ENCODE measurements at places on chromosomes 1 and 21. TPM values are rescaled to one million over a fixed set of nuclear protein-coding genes. Genes with fewer than 3 reads are reported as not detected.

DNA sequence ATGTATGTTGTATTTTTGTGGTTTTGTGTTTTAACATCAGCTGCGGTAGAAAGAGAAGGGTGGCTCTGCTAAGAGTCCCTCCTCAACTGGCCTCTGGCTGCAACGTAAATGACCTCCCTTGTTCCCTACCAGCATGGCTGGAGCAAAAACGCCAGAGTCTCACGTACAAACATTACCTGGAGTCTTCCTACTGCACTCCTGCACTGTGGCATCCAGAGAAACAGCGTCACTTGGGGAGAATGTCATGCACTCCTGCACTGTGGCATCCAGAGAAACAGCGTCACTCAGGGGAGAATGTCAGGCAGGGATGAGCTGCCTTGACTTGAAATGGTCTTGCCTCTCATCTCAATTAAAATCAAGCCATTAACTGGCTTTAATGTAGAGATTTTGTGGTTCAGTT, 314.2 kb downstream of the KIF26B start:
- no peak for DNase-seq

DNA sequence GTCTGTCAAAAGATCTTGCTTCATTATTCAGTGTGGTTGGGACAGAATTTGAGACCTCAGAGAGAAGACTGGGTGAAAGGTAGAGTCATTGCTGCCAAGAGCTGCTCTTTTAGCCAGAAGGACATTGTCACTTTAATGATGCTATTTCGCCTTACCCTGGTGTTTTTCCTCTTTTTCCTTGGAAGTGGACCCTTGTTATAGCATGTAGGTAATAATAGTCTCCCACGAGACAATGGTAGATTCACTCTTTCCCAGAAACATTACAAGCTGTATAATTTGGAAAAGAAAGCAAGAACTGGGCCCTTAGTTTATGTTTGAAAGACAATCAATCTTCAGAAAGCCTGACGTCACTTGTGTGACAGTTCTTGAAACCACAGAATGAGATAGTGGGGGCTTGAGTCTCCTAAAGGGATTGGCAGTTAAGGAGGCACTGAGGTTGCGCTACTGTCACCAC, 3.8 kb downstream of the SERTAD4 start:
- DNase-seq = no peak

DNA sequence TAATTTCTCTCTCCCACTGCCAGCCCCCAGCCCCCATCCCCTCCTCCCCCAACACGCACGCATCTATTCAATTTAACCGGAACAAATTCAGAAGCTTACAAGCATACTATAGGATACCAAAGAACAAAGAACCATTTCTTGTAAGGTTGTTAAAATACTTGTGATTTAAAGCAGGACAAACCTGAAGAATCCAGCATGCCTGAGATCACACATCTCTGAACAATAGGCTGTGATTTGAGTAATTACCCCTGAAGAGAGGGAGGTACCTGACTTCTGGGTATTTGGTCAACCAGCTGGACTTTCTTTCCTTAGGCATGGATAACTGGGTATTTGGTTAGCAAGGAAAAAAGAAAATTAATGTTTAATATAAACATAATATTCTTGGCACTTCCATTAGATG, 105.1 kb downstream of the NMNAT2 start:
- DNase-seq = no peak

DNA sequence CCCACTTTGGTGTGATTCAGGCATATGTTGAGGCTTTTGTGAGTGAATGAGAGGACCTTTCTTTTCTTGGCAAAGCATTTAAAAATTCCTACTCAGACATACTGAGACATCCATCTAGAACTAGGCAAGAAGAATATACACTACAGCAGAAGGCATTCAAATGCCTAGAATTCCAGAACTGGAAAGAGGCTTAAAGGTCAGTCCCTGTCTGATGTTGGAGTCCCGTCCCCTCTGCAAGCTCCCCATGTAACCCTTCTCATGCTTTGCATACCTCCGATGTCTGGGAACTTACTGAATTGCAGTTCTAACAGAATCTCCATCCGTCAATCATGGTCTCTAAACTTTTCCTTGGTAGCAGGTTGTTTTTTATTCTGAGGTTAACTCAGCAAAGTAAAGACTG, 152.9 kb downstream of the ATP6V1G3 start:
- DNase-seq = no peak

The FMO1 gene
- total RNA-seq = not detected

DNA sequence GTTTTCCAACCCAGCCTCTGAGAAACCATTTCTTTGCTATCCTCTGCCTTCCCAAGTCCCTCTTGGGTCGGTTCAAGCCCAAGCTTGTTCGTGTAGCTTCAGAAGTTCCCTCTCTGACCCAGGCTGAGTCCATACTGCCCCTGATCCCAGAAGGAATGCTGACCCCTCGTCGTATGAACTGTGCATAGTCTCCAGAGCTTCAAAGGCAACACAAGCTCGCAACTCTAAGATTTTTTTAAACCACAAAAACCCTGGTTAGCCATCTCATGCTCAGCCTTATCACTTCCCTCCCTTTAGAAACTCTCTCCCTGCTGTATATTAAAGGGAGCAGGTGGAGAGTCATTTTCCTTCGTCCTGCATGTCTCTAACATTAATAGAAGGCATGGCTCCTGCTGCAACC, 23.8 kb downstream of the EIF2D start:
- no peak for DNase-seq

The RSPH1 gene
- not detected for total RNA-seq

The METTL18 gene
- total RNA-seq = 6.0 TPM

DNA sequence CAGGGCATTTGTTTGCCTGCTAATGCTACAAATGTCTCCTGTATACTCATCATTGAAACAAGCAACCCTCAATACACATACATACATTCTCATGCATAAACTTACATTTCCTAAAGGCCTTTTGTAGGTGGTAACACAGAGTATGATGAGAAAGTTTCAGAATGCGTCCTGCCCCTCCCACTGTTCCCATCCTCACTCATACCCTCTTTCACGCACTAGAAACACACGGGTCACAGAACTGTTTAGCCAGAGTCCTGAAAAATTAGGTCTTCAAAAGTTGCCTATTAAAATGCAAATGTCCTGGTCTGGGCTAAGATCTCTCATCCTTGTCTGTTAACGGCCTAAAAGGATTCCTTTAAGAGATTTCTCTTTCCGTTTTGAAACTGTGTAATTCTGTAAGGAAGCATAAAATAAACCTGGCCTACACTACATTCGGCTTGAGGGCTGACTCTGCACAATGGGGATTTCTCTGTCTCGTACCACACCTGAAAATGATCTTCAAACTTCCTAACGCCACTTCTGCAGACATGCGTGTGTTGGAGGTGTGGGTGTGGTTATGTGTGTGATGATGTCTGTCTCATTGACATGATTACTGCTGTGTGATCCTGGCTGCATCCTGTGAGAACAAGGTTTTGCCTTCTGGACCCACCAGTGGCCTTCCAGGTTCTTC, 5.3 kb upstream of the FCER1A start:
- no peak for DNase-seq

The HSD17B7 gene
- 37.8 TPM for total RNA-seq

DNA sequence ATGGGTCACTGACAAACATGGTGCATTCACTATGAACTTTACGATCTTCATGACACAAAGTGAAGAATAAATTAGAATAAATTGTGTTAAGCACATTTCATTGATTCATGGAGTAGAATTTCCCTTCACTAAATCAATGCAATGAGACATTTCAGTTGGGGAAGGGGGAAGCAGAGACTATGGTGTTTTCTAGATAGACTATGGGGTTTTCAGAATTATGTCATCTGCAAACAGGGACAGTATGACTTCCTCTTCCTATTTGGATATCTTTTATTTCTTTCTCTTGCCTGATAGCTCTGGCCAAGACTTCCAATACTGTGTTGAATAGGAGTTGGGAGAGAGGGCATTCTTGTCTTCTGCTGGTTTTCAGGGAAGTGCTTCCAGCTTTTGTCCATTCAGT, 80.0 kb upstream of the C1orf105 start:
- no peak for DNase-seq

- no peak for DNase-seq
Measured at GRCh38 chr1:183079712-183080388, 56.6 kb downstream of the LAMC1 start.
